Left ventricle myocardium superior (tissue), 1 donor: ENCODE measurements at places on chromosomes 5 and 9. TPM values are rescaled to one million over a fixed set of nuclear protein-coding genes. Genes with fewer than 3 reads are reported as not detected.

DNA sequence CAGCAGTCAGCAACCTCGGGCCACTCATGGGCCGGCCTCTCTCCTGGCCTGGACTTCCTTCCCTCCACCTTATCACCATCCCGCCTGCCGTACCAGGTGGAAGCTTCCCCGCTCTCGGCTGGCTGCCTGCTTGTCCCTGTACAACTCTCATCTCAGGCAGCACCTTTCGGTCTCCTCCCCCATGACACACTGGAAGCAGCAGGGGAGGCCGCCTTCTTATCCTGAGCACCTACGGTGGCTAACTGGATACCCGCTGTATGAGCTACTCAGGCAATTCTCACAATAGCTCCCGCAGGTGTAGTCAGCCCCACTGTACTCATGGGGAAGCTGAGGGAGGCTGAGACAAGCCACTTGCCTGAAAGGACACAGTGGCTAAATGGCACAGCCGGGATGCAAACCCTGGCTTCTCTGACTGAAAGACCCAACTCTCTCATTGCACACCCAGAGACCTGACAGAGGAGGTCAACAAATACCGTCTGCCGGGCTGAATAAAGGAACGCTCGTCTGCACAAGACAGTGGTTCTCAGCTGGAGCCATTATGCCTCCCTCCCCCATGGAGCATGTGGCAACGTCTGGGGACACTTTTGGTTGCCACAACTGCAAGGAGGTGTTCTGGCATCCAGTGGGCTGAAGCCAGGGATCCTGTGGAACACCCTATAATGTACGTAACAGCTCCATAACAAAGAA, 9.6 kb downstream of the STK10 start:
- DNase-seq = no peak

GRCh38 chr9:102461156-102461819, 533.8 kb upstream of the CYLC2 start:
- no peak for DNase-seq

HAVCR1 gene
- 0.17 TPM for total RNA-seq

DNA sequence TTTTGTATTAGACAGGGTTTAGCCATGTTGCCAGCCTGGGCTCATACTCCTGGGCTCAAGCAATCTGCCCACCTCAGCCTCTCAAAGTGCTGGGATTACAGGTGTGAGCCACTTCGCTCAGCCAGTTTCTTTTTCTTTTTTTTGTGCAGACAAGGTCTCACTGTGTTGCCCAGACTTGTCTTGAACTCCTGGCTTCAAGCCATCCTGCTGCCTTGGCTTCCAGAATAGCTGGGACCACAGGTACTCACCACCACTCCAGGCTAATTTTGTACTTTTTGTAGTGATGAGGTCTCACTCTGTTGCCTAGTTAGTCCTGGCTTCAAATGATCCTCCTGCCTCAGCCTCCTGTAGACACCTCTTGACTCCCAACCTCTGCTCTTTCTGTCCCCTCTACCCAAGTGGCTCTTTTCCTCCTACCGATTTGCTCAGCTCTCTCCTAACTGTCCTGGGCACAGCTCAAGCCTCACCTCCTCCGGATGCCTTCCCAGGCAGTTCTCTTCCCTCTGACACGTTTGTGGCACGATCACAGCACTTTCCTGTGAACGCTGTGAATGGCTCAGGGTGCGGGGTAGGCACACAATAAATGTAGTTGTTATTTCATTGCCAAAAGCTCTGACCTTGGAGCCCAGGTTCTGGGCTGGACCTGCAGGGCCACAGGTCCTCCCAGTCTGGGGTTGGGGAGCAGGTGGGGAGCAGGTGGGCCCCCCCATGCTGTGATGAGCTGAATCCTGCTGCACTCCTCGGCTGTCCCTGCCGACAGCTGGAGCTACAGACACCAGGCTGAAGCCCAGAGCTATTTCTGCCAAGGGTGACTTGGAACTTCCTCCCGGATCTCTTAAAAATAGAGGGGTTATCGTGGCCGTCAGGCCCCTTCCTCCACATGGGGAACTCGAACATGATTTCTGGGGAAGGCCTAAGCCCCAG, 23.9 kb downstream of the GFI1B start:
- no peak for DNase-seq

GRCh38 chr9:91761362-91761761, 188.7 kb downstream of the ROR2 start:
- DNase-seq = no peak

GRCh38 chr5:389891-390622, 52.9 kb upstream of the EXOC3 start:
- DNase-seq = no peak

- DNase-seq = no peak
Observed at GRCh38 chr5:101782352-101783103, 513.6 kb downstream of the SLCO4C1 start.

CCNJL gene
- total RNA-seq = 9.1 TPM

DNA sequence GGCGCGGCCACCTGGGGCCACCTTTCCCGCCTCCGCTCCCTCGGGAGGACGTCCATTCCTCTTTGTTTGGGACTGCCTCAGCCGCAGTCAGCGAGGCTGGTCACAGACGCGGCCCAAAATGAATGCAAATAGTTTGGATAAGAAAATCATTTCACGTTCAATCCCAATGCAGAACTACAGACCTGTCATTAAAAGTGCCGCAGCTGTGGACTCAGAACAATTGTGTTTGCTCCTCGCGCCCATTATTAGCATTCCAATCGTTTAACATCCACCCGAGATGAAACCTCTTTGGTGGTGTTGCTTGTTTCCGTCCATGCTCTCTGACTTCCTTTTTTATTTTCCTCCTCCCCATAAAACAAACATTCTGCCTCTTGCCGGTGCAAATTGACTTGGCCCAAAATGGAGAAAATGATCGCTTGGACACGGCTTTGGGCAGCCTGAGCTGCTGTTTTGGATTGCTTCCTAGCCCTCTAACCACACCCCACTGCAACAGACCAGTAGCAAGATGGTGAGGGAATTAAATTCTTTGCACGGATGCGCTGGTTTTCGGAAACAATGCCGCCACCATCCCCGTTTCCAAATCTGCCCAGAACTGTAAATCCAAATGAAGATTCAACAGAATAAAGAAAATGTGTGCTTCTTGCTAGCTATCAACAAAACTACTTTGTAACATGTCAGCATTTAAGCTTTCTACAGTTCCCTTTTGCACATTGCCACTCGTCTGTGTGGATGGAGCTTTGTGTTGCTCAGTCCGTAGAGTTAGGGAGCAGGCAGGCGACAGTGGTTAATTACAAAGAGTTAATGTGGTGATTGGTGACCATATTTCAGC, 784 bp downstream of the NLN start:
- DNase-seq = no peak

CERT1 gene
- total RNA-seq = 29.3 TPM

SGCD gene
- 76.9 TPM for total RNA-seq

DNA sequence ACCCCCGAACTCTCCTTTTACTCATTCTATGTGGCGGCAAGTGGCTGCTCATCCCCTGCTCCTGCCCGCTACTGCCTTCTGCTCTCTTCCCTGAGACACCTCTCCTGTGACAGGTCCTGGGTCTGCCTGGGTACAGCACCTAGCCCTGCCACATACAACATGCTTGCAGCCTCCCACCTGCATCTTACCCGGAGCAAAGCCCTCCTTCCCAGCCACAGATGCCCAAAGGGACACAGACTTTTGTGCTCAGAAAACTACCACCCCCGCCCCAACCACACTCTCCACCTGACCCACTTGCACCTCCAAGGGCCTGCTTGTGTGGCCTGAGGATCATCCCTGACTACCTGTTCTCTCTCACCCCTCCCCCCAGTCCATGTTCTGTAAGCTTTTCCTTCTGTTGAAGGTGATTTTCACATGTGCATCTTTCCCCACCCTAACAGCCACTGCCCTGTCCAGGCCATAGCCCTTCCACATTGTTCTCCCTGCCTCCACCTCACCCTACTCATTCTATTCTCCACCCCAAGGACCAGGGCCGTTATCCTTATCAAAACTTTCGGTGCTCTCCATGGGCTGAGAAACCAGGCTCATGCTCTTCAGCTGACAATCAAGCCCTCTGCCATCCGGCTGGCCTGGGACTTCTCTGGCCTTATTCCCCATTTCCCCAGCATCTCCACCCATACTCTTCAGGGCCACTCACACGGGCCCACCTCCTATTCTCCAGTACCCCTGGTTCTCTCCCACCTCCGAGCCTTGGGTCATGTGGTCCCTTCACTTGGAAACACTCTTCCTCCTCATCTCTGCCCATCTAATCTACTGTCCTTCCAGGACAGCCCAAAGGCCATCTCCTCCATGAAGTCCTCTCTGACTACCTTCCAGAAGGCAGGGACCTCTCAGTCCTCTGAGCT, 46.4 kb upstream of the ALDH1B1 start:
- DNase-seq = no peak

- no peak for DNase-seq
Observed at GRCh38 chr9:120698766-120699165, 15.5 kb downstream of the MEGF9 start.

- no peak for DNase-seq
Observed at GRCh38 chr5:78522476-78523260, 125.9 kb downstream of the LHFPL2 start.

MYMK gene
- total RNA-seq = not detected

- no peak for DNase-seq
Observed at GRCh38 chr9:37293664-37294524, 128.6 kb upstream of the GRHPR start.

DNA sequence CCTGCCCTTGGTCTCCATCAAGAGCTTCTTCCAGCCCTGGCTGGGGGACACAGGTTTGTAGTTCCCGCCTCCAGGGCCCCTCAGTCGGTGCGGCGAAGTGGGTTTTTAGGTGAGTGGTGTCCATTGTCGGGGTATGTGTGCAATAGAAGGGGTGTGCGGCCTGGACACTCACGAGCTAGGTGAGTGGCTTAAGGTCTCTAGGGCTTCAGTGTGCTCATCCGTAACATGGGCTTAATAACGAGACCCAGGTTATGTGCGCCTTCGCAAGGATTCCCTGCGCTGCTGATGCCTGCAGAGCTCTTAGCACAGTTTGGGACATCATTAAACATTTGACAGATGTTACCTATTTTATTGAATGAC, 656 bp downstream of the CEP78 start:
- DNase-seq = no peak

DNA sequence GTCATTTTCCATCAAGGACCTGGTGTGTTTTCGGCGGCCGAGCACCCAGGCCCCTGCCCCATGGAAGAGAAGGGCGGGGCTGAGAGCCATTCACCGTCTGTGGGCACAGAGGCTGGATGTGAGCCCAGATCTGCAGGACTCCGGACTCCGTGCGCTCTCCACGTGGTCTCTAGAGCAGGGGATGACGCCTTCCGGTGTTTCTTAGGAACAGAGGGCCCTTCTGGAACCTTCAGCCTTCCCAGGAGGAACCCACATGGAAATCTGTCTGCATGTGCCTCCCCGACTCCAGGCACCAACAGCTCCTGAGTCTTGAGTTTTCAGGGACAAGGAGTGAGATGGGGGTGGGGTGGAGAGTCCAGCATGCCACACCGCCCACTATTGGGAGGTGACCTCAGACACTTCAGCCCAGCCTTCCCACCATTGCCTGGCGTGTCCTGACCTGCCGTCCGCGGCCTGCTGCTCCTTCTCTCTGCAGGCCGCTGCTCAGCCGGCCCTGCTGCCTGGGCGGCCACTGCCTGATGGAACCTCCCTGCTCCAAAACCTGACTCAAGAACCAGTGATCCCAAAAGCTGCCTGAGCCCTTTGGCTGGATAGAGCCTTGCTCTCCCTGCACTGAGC, 2.4 kb upstream of the RXRA start:
- peak; percentile 51 for DNase-seq

DNA sequence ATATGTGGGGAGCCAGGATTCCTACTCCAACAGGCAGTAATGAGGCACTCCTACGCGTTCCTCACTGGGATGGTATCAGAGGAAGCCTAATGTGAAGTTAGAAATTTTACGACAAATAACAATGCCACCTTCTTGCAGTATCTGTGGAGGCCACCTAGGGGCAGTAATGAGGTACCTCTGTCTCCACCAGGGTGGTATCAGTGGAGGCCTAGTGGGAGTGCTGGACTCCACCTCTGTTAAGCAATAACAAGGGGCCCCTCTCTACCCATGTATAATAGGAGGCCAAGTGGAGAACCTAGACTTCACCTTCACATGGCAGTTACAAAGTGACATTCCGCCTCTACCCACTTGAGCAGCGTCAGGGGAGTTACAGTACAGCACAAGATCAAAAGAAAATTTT, 147.9 kb downstream of the PLPPR1 start:
- no peak for DNase-seq

- no peak for DNase-seq
Observed at GRCh38 chr5:142961440-142962173, 191.4 kb downstream of the ARHGAP26 start.

RAB14 gene
- 57.7 TPM for total RNA-seq

DNA sequence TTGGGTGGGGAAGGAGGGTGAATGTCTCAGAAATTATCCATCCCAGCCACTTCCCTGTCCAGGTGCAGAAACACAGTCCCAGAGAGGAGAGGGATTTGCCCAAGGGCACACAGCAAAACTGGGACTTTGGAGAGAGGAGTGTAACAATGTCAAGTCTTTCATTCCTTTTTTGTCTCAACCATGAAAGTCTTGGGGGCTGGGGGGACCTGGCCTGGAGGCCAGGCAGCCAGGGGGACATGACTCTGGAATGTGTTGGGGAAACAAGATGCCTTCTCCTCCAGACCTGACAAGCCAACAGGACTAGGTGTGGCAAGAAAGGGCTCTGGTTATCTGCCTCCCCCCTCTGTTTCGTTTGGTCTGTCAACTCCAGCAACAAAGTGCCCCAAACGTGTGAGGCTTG, 13.9 kb upstream of the HAND1 start:
- no peak for DNase-seq

DNA sequence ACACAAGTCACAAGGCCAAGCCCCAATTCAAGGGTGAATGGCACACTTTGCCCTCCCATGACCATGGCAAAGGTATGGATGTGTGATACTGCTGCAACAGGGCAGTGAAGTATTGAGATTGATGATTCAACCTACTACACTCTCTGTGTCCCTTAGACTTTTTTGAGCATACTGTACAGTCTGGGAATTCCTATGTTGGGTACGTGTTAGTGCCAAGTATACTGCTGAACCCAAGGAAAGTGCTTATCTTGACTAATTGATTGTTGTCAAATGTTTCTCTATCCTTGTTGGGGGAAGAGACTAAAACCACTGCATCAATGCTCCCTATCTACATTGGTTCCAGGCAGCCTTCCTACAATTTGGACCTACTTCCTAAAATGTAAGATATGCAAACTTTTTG, 93.7 kb downstream of the NDFIP1 start:
- DNase-seq = no peak

C9orf50 gene
- not detected for total RNA-seq

DNA sequence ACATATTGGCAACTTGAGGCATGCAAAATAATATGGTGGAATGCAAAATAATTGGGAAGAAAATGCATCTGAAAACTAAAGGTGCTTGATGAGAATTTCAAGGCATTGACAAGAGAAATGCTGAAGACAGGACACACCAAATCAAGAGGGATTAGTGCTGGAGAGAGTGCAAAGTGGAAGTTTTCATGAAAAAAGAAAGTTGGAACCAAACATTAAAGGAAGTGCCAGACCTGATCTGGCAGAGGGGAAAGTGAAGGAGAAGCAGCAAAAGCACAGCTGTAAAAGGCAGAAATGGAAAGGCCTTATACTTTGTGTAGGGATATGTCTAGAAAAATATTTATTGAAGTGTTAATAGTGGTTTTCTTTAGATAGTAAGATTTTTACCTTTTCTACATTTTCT, 35.3 kb upstream of the FYB1 start:
- no peak for DNase-seq
